Keratinocyte (primary cell): ENCODE measurements at places on chromosomes 2 and 18. TPM values are rescaled to one million over a fixed set of nuclear protein-coding genes. Genes with fewer than 3 reads are reported as not detected.

Gene FEV
- not detected in 3 replicates for polyA plus RNA-seq

Gene SERPINB7
- 293 to 589 TPM (median 408 TPM) in 3 replicates for polyA plus RNA-seq

GRCh38 chr2:218807626-218808025, 24.0 kb downstream of the PRKAG3 start:
- no peaks in the 10 kb centered on the region for H3K36me3 ChIP-seq
- peaks cover 11% of the 10 kb centered on the region for H3K4me1 ChIP-seq
- no peak overlapping the region for H3K27ac ChIP-seq

Gene SCG2
- 0.08 to 0.10 TPM (median 0.08 TPM) in 3 replicates for polyA plus RNA-seq

Gene CHRNA1
- polyA plus RNA-seq, result 0.05 TPM in 1 of 3 replicates, not detected in the others

- peak overlapping the region; percentile 46 for H3K27ac ChIP-seq
- peaks cover 26% of the 10 kb centered on the region for H3K4me1 ChIP-seq
- no peak overlapping the region for H3K4me3 ChIP-seq
- H3K36me3 ChIP-seq, result no peaks in the 10 kb centered on the region
- DNase-seq, result no peak
Measured at GRCh38 chr2:64228126-64228678, 84.0 kb upstream of the PELI1 start.
